ENCODE measurements at places on chromosomes 6 and 20.

- no peak for DNase-seq
These were observed 36.6 kb upstream of the HIVEP1 start for GRCh38 chr6:11975353-11975977.

GRCh38 chr6:33174784-33175183 lies 17.5 kb downstream of the COL11A2 start:
- DNase-seq = no peak

- no peak for DNase-seq
These were observed 53.3 kb downstream of the CNKSR3 start for GRCh38 chr6:154457046-154457713.

DNA sequence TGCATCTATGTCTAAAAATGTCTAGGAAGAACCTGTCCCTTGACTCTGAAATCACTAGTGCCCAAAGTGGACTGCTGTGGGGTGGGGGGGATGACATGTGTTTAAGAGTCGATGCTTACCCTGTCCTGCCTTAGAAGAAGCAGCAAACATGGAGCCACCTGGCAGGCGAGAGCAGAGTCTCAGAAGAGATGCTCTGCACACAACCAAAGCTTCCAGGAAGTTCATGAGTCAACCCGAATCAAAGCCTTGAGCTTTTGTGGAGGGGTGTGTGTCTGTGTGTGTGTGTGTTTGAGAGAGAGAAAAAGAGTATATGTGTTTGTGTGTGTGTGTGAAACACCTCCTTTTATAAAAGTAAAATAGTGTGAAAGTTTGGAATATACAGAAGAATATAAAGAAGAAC lies 269.9 kb downstream of the ALDH8A1 start:
- no peak for DNase-seq

DNA sequence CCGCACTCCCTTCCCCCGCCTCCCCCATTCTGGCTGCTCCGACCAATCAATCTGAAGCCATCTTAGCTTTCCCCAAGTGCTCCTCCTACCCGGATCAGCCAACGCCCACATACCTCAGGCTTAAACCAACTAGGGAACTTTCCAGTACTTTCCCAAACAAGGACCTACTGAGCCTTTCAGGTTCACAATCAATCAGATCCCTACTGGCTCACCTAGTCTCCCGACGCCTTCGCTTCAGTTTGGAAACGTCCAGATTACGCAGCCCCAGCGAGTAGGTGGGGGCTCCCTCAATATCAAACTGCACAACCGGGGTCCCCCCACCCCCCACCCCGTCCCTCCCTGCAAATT lies 432 bp downstream of the HSPA1L start:
- peak; percentile 99 for DNase-seq

GRCh38 chr6:28424163-28424562 lies 19.1 kb downstream of the ZSCAN23 start:
- DNase-seq = no peak

DNA sequence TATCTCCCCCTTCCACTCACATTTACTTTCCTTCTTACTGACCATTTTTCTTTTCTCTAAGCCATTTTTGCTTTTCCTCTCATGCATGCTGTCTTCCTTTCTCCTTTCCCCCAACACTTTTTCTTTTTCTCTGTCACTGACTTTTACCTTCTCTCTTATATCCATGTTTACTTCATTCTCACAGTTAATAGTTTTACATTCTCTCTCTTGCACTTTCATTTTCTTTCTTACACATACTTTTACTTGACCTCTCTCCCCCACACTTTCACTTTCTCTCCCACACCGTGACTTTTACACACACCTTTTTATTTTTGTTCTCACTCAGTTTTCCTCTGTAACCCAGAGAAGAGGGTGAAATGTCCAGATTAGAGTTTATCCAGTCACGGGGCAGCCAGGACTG lies 636.3 kb downstream of the PTPRT start:
- no peak for DNase-seq

GRCh38 chr20:36147690-36148089 lies 6.8 kb upstream of the EPB41L1 start:
- no peak for DNase-seq

GRCh38 chr6:4653141-4653540 lies 123.1 kb upstream of the CDYL start:
- DNase-seq = peak; percentile 44

GRCh38 chr20:24672886-24673677 lies 203.7 kb downstream of the SYNDIG1 start:
- no peak for DNase-seq

DNA sequence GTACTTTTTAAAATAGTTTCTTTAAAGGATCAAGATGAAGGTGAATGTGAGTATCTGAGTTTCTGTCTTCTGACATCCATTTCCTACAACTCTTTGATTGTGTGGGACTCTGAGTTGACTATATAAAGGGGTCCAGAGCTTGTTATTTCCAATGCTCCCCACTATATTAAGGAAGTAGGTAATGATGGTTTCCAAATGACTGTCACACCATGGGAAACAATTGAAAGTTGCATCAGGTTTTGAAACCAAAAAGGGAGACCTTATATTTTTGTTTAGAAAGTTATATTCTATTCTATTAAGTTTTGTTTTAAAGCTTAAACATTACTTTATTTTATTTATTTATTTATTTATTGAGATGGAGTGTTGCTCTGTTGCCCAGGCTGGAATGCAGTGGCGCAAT lies 11.2 kb downstream of the CASS4 start:
- no peak for DNase-seq

DNA sequence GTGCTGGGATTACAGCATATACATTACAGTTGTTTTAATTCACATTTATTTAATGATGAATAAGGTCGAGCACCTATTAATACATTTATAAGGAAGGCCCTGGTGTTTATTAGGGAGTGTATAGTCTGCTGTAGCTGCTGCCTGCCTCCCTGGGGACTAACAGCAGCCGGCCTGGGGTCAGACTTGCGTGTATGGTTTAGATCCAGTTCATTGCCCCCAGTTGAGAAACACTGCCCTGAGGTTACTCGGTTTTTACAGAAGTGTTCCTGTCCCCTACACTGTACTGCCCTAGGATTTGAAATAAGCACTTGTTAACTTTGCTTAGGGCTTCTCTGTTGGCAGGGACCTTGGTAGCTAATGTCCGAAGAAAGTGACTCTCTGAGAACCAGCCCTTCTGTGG lies 4.0 kb downstream of the TTPAL start:
- no peak for DNase-seq

DNA sequence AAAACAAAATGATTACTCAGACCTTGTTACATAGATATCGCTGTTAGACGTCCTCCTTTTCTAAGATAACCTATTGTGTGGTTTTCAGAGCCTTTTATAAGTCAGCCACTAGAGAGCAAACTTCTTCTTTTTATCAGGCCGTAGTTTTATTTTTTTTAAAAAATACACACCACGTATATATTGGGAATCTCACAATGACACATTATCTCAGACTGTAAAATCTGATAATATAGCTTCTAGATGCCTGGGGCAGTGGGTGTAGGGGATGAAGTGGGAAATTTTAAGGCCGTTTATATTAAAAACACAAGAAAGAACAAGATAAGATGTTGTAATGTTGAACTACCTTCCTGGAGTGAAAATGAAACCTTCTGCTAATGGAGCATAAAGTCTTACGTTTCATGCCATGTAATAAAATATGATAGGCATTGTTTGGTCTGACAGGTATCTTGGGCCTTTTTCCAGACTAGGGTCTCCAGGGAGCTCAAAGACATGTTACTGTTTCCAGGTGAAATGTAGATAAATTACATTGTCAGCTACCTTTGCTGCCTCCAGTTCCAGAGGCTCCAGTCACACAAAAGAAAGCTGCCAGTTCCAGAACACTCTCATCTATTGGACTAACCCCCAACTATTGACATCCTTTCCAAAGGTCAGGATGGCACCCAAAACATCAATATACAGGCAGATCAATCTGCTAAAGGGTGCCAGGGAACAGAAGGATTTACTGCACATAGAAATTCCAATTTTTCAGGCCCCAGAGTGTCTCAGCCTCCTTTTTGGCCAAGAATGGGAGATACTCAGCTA lies 130.2 kb upstream of the AKIRIN2 start:
- DNase-seq = no peak

DNA sequence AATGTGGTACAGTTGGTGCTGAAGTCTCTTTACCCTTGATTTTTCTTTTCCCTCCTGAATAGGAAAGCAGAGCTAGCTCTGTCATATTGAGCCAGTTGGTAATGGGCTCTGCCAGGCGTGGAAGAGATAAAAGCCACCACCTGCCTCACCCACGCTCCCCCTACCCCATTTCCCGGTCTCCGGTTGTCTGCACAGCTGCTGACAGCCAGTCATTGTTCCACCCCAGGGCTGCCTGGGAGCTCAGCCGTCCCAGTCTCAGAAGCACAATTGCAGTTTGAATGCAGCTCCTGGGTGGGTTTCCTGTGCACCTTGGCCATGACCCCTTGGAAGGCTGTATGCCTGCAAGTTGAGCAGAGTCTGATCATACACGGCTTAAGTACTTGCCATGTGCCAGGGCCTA lies 675.2 kb upstream of the FLRT3 start:
- DNase-seq = no peak

- DNase-seq = no peak
These were observed at the start of gene NKX2-4 for GRCh38 chr20:21397341-21398108. Gene NKX2-4, minus strand, starts transcription at chr20:21397526. Its CDS starts 127 bp downstream, at chr20:21397399.

DNA sequence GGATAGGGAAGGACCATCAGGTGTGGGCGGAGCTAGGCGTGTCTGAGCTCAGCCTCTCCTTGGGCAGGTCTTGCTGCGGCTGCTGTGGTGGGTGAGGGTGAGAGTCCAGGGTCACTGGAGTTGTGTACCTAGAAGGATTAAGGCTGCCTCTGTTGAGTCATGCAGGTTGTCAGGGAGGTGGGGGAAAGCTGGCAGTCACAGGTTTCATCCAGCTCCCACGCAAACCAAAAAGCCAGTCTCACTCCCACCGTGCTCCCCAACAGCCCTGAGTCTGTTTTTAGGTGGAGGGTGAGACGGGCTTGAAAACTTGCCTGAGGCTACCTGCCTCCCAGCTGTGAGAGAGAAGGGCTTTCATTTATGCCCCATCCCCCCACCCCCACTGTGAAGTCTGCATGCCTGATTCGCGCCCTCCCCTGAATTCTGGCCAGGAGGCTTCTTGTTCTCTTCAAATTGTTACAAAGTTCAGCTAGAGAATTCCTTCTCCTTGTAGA lies 161.5 kb downstream of the MYLK4 start:
- DNase-seq = no peak

GRCh38 chr6:119043783-119044182 lies 34.7 kb downstream of the FAM184A start:
- no peak for DNase-seq

DNA sequence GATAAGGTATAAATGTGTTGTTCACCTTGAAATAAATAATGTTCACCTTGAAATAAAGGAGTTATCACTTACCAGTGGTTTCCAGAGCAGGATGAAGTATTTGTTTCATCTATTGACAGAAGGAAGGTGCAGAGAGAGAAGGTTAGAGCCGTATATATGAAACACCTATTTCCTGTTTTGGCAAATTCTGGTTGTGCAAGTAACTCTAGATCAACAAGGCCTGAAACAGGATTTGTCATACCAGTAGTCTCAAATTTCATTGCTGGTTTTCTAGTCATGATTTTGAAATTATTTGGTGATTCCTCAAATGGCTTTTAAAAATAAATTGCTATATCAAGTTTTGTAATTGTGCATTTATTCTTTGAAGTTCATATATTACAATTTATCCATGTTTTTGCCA lies at the start of gene CRISP3:
Gene CRISP3, minus strand, starts transcription at position 130 of the 400 bp plus-strand sequence. Its CDS starts 21 bp downstream, at position 109.
- no peak for DNase-seq

DNA sequence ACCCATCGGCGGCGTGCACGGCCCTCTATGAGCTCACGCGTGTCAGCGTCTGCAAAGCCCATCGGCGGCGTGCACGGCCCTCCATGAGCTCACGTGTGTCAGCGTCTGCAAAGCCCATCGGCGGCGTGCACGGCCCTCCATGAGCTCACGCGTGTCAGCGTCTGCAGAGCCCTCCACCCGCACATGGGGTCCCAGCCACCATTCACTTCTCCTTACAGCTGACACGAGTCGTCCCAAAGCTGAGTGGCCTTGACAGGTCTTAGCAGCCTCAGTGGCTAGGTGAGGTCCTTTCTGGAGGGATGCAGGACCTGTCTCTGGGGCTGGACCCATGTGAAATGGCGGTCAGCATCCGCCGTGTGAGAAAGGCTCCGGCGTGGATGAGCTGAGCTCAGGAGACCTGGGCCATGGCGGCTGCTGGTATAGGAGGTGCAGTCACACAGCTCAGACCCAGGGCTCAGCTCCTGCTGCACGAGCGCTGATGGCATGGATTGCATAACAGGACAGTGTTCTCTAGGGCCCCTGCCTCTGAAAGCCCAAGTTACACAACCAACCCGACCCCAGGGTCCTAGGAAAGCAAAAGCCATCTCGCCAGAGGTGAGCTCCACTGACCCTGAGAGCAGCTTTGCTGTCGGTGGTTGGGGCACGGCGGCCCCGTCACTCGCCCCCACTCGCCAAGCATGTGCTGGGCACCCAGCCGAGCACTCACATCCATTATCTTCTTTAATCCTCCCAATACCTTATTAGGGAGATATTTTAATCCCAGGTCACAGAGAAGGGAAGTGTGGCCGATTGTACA lies 38.9 kb downstream of the DLL1 start:
- no peak for DNase-seq

GRCh38 chr6:11586536-11586935 lies 49.0 kb downstream of the TMEM170B start:
- no peak for DNase-seq

- no peak for DNase-seq
These were observed 435 bp upstream of the ZNF322 start for GRCh38 chr6:26660000-26660361.

DNA sequence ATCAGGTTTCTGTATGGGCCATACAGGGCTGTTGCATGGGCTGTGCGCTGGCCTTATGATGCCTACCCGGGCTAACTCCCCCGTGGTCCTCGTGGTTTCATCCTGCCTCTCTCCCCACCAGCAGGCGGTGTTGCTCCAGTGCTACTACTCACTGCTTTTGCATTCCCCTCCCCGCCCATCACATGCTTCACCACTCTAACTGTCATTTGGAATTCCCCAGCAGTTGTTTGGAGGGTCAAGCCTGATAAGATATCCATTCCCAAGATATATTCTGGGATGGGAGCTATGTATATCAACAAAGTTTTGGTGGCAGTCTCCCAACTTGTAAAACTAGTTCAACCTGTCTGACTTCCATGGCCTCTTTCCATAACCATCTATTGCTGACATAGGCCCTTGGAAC lies 233.2 kb upstream of the SOX4 start:
- no peak for DNase-seq

DNA sequence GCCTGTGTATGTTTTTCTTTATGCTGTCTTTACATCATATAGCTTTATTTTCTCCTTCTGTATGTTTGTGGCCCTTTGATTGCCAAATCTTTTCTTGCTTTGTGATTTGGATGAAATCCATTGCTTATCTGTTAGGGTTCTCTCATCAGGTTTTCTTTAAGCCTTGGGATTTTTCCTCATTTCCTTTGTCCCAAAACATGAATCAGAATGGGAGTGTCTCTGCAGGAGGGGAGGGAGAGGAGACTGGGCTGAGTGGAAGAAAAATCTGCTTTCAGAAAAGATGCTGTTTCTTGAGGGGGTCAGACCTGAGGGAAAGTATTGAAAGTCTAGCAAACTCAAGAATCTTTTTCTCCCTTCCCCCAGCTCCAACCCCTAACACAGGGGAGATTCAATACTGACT lies 758.0 kb upstream of the MMS22L start:
- no peak for DNase-seq

GRCh38 chr6:157586088-157586414 lies 205.1 kb downstream of the ZDHHC14 start:
- DNase-seq = no peak

Measured in vagina (tissue), 2 donors.